ENCODE measurements at places on chromosomes 12 and 14. TPM values are rescaled to one million over a fixed set of nuclear protein-coding genes. Genes with fewer than 3 reads are reported as not detected.

Gene ABCC9
- total RNA-seq, result not detected

Gene CLEC14A
- not detected for total RNA-seq

Gene TPH2
- total RNA-seq, result not detected

Gene ANKRD33
- total RNA-seq, result not detected

Gene TEAD4
- total RNA-seq, result 34.2 TPM

Gene SYNDIG1L
- not detected for total RNA-seq

All from hair follicular keratinocyte (primary cell).